ENCODE measurements at places on chromosomes 5 and 9.
A peak's percentile ranks its signal among the peaks of the same experiment; 100 is the strongest.

GRCh38 chr9:15543047-15543813 lies 9.6 kb upstream of the CCDC171 start:
- no peak for DNase-seq

DNA sequence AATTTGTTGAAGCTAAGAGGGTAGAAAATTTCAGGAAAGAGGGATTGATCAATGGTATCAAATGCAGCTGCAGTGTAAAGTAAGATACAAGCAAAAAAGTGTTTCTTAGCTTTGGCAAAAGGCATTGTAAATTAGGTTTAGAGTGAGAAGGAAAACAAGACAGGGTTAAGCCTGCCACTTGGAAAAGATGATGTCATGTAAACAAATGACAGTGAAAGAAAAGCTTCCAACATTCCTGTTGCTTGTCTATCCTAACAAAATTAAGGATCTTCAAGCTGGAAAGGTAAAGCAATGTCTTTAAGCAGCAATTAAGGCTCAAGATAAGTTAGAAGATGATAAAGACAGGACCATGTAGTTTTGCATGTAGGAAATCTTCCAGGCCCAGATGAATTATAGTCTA lies 139.1 kb upstream of the PPP2R2B start:
- no peak for DNase-seq

GRCh38 chr9:89642789-89643188 lies 38.0 kb downstream of the GADD45G start:
- no peak for DNase-seq

GRCh38 chr9:75054368-75055001 lies 26.4 kb upstream of the CARNMT1 start:
- DNase-seq = no peak

- no peak for DNase-seq
Measured at GRCh38 chr5:88676637-88677375, 206.2 kb downstream of the MEF2C start.

DNA sequence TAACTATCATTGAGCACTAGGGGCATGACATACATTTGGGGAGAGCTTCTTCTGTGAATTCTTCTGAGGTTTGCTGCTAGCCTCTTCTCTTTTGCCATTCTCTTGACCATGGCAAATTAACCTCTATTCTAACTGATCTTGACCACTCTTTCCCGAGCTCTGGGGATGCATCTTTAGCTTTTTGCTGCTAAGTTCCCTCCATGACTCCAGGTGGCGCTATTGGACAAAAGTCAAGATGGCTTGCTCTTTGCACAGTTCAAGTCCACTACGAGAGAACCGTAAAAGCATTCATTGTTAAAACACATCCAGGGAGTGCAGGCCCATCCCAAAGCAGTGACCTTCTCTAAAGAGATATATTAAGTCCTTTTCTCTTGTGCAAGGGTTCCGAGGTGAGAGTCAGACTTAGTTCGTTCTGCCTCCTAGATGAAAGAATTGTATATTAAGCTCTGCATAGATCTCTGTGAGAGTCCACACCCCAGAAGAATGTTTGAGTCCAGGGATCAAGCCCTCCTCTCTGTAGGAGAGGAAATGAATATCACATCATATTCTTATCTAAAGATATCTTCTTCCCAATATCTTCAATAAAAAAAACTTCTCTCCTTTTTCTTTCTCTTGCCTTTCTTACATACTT lies 1152.9 kb upstream of the CDH6 start:
- no peak for DNase-seq

DNA sequence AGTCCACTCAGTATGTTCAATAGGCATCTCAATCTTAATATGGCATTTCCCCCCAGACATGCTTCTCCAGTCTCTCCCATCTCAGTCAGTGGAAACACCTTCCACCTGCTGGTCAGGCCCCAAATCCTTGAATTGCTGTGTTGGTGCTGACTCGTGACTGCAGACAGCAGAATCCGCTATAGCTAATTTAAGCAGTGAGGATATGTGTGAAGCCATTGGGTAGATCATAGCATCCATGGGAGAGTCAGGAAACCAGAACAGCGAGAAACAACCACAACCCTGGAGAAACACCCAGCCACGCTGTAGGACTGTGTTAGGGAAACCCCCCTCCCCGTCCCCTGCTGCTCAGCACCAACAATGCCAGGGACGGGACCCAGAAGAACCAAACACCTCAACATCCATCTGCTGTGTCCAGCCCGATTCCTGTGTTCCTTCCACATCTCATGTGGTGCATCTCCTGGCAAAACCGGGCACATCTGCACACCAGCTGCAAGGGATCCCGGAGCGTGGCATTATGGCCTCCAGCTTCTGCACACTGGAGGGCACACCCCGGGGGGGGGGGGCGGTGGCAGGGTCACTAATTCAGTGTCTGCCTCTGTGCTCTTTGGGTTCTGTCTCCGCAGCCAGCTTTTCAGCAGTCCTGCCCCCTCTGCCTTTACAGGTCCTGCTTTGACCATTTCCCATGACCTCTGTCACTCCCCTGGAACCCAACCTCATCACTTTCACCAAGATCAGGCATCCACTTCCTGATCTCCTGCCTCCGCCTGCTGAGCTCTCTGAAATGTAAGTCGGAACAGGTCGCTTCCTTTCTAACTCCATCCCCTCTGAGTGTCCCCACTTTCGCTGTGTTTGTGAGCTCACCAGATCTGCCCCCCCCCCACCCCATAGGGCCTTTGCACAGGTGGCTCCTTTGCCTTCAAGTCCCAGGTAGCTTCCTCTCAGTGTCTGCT lies 2.4 kb upstream of the PLEKHG4B start:
- no peak for DNase-seq

- no peak for DNase-seq
Measured at GRCh38 chr5:120007598-120007997, 378.2 kb downstream of the FAM170A start.

DNA sequence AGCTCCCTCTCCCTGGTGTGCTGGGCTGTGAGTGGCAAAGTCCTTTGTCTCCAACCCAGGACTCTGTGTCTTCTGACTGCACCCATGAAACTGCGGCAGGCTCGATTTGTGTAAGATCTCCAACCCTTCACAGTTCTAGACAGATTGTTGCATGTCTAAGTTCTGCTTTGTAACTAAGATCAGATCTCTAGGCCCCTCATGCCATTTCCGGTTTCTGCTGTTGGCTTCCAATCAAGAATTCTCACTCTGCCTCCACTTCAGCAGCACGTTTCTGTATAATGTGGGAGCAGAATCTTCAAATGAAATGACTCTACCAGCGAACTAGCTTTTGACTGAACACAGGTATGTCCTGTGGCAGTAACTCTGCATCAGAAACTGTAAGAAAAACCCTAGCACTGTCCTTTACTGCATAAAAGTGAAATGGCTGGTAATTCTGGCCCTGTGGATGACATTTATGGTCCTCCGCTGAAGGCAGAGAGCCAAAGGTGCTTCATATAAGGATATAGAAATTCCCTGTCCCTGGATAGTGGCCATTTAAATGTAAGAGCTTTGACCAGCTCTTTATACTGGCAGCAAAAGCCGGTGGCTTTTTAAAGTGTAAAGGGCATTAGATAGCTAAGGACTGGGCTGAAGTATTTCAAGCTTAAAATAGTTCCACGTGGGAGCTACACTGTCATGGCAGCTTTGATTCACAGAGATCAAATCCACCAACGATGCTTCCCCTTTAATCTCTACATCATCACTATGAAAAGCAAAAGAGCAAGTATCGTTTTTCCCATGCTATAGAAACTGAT lies 319.0 kb upstream of the CDH6 start:
- no peak for DNase-seq

- DNase-seq = no peak
Measured at GRCh38 chr9:87795178-87795577, 69.3 kb downstream of the CTSL start.

- DNase-seq = no peak
Measured at GRCh38 chr9:13963005-13963653, 350.8 kb downstream of the NFIB start.

DNA sequence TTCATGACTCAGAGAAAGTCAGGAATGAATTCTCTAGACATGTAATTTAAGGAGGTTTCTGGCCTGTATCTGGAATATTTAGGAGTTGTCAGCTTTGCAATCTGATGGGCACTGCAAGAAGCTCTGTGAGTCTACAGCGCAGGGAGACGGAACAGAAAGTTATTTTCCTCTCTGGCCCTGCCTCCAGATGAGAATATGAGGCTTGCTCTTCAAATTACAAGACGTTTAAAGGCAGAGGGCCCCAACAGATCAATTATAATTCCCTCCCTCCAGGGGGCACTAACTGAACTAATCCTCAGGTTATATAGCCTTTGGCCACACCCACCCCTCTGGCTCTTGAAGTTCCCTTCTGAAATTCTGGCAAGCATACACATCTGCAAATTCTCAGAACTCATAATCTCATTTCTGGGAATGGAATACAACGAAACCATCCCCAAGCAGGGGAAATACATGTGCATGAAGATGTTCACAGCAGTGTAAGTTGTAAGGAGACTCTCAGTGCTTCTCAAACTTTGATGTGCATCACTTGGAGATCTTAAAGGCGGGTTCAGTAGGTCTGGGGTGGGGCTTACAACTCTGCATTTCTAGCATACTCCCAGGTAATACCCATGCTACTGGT lies 307.6 kb downstream of the CWC27 start:
- DNase-seq = no peak

DNA sequence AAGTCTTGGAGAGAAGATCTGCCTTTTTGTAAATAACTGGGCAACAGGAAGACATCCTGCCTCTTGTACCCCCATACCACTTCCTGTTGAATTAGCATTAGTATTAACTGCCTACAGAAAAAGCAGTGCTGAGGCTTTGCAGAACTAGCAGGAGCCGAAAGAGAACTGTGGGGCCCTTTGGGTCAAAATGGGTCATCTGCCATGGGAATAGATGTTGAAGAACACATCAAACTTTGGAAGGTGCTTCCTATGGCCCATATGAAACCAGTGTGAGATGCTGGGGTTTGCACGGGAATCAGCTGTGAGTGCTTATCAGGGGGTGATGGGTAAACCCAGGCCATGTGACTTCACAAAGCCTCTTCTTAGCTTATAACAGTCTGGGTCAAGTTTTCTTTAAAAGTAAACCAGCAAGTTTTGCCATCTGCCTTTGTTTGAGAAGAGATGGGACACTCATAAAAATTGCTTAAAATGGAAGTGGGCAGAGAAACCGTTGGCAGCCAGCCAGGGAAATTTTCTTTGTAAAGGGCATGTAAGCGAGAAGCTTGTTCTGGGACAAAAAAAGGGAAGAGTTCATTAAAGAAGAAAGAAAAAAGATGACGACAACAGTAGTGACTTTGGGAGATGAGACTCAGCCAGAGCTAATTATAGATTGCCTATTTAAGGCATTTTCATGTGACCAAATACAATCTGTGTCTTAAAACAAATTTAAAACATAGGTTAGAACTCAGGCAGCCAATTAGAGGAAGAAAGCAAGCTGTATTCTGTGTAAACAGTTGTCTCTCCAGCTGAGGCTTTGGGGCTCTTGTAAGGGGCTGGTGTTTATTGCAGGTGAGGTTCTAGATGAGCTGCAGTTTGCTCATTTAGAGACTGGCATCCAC lies 4.4 kb downstream of the SLC25A25 start:
- DNase-seq = peak; percentile 75

GRCh38 chr5:74865804-74866595 lies at the start of gene FAM169A:
Gene FAM169A (minus strand): TSS chr5:74866387. CDS start chr5:74841676, 24,711 bp downstream.
- DNase-seq = peak; percentile 42

- DNase-seq = no peak
Measured at GRCh38 chr9:19649336-19650041, 139.3 kb downstream of the SLC24A2 start.

DNA sequence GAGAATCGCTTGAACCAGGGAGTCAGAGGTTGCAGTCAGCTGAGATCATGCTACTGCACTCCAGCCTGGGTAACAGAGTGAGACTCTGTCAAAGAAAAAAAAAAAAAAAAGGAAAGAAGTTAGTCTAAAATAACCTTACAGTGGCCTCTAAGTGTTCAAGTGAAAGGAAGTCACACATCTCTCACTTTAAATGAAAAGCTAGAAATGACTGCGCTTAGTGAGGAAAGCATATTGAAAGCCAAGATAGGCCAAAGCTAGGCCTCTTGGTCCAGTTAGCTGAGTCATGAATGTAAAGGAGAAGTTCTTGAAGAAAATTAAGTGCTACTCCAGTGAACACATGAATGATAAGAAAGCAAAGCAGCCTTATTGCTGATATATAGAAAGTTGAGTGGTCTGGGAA lies 38.1 kb downstream of the ITGA1 start:
- no peak for DNase-seq

- DNase-seq = peak; percentile 49
Measured at GRCh38 chr9:14846871-14847311, 63.3 kb downstream of the FREM1 start.

GRCh38 chr9:2267181-2267745 lies 252.1 kb downstream of the SMARCA2 start:
- DNase-seq = no peak

- no peak for DNase-seq
Measured at GRCh38 chr5:171647043-171647903, 138.3 kb upstream of the SMIM23 start.

DNA sequence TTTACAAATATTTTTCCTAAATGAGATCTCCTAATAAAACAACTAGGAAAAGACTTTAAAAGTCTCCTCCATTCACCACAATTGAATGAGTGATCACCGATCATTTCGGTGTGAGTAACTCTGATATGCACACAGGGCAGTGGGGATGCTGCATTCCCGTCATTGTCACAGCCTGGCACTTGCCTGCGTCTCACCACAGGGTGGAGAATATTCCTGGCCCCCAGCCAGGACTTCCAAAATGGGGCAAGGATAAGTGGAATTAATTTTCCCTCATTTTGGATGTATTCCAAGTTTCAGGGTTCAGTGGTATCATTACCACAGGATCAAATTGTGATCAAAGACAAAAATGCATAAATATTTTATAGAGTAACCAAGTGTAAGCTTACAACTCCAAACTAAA lies 107.1 kb downstream of the CTNND2 start:
- no peak for DNase-seq

GRCh38 chr9:70470050-70471015 lies 55.9 kb upstream of the KLF9 start:
- no peak for DNase-seq

DNA sequence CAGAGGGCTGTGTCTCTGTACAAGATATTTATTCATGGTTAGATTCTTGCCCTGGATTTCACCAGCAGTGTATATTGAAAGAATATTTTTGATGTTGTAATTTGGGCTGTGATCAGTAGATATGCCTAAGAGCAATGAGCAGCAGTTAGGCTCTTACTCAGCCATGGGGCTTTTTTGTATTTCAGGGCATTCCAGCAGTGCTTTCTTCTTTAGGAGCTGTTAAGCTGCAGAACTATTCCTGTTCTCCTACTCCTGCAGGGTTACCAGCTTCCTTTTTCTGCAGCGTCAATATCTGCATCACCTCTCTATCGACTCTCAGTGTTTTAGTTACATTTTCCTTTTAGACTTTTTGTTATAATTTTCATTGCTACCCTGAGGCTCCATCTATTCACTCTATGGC lies 206.2 kb downstream of the SLCO4C1 start:
- no peak for DNase-seq

- DNase-seq = no peak
Measured at GRCh38 chr9:108831496-108832178, 24.1 kb downstream of the ACTL7B start.

- peak; percentile 29 for DNase-seq
Measured at GRCh38 chr5:103909391-103909790, 346.8 kb upstream of the NUDT12 start.

Measured in left hindlimb (tissue), 1 donor.